ENCODE measurements at places on chromosomes 5 and 9.

DNA sequence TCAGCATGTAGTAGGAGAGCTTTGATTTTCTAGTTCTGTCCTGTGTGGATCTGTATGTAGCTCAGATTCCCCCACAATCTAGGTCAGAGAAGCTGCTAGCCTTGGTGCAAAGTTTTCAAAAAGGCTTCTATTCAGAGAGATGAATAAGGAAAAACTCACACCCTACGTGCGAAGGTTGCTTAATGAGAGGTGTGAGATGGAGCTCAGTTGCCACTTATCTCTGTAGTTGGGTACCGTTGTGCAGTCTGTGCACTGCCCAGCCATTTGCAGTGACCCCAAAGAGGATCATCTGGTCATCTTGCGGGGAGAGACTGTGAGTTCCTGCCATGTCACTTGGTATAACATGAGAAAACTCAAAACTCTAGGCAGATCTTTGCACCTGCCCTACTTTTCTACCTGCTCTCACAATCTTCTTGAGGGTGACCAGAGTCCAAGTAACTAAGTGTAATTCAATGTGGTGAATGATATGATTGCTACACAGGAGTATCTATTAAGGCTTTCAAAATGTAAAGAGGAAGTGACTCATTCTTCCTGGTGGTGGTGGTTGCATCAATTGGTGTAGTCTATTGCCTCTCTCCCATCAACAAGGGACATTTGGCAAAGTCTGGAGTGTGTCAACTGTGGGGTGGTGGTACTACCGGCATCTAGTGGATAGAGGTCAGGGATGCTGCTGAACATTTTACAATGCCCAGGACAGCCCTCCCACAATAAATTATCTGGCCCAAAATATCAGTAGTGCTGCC is 65.2 kb downstream of the TMC1 start:
- peak; percentile 25 for DNase-seq

- no peak for DNase-seq
Measured at GRCh38 chr5:102773133-102773532, 18.0 kb downstream of the PAM start.

- no peak for DNase-seq
Measured at GRCh38 chr5:4837489-4838058, 302.6 kb upstream of the ADAMTS16 start.

GRCh38 chr9:113578279-113578865 is 114.8 kb downstream of the RGS3 start:
- DNase-seq: no peak

DNA sequence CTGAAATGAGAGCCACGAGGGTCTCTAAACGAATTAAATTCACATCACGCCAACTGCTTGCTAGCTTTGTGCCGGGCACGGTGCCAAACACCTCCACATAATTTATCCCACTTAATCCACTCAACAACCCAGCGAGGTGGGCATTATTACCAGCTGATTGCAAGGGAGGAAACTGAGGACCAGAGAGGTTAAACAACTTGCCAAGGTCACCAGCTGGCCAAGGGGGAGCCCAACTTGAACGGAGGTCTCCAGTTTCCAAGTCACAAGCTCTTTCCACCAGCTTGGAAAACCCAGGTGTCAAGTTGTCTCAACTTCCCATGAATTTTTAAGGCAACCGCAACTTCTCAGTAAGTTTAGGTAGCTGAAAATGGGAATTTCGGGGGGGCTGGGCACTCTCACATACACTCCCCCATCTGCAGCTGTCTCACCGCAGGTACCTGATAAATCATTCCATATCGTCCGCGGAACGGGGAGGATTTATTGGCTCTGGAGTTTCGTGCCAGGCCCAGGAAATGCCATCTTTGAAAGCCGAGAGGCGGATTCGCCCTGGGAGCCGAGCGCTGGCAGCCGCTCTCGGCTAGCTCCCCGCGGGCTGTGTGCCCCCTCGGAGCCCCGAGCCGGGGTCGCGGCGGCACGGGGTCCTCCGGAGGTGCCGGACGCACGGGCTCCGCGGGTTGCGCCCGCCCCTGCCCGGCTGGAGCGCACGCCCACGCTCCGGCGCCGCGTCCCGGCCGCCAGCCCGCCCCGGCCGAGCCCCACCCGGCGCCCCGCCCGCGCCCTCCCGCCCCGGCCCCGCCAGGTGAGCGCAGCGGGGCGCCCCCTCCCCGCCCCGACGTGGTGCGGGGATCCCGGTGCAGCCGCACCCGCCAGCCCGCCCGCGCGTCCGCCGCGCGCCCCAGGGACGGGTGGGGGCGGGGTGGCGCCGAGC is 617 bp downstream of the PTPN3 start:
- no peak for DNase-seq

GRCh38 chr5:17379100-17379951 is 118.7 kb upstream of the TAF11L2 start:
- no peak for DNase-seq

DNA sequence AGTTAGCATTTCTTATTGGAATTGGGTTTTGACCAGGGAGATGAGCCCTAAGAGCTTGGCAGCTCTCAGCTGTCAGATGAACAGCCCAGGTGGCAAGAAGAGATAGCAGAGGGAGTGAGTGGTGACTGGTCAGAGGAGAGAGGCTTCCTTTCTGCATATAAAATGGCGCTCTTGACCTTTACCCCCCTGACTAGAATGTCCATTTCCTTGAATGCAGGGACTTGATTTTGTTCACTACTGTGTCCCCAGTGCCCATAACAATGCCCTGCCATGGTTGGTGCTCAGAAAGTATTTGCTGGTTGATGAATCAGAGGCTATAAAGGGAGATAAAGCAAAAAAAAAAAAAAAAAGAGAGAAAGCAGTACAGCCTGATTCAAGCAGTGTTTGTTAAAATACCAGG is 7.2 kb downstream of the CHMP5 start:
- no peak for DNase-seq

DNA sequence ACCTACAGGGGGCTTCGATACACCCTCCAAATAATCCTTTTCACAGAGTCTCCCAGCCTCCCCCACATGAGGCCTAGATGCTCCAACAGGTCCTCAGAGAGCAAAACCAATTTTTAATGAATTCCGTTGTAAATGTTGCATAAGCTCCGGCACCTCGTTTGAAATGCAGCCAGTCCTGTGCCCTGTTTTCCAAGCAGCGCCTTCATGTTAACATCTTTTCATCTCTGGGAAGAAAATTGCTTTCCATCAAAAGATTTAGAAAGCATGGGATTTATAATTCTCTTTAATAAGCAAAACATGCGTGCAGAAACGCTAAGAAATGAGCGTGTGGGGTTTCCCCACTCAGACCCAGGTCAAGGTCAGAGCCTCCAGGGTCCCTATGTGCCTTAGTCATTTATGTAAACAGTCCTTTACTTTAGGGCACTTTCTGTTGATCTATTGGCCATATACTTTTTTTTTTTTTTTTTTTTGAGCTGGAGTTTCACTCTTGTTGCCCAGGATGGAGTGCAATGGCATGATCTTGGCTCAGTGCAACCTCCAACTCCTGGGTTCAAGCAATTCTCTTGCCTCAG is 177.5 kb upstream of the S1PR3 start:
- no peak for DNase-seq

GRCh38 chr5:135312255-135312935 is 86.6 kb downstream of the MACROH2A1 start:
- DNase-seq: no peak

DNA sequence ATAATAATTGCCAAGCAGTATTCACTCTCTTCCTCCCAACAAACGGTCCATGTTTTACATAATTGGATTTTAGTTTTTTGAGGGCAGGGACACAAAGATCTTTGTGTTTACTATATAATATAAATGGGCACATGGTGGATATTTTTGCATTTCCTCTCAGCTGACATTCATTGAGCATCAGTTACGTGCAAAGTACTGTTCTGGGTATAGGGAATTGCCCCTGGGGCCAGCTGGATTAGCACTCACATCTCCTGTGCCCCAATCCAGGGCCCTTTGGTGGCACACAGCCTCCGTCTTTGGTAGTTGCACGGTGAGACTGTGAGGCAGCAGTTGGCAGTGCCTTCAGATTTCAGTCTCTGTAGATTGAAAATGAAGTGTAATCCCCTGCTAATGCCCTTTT is 1.6 kb downstream of the TDRD7 start:
- DNase-seq: no peak

GRCh38 chr9:136606687-136607333 is 55.9 kb upstream of the EGFL7 start:
- no peak for DNase-seq

DNA sequence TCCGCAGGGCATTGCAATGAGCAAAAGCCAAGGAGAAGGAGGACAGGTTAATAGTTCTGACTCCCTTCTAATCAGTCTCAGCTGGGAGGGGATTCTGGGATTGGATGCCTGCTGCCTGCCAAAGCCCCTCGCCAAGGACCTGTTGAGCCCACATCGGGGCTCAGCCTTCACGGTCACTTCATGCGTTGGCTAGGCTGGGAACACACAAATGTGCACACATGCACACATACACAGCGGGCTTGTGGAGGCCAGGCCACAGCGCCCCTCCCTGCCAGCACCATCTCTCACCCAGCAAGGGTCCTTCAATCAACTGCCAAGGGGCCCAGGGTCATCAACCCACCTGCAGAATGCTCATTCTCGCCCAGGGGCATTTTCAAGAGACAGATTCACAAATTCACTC is 113.9 kb downstream of the C5orf15 start:
- no peak for DNase-seq

GRCh38 chr5:161115941-161116340 is 263.9 kb upstream of the ATP10B start:
- DNase-seq: no peak

- DNase-seq: no peak
Measured at GRCh38 chr9:124723352-124723751, 47.8 kb downstream of the NR6A1 start.

DNA sequence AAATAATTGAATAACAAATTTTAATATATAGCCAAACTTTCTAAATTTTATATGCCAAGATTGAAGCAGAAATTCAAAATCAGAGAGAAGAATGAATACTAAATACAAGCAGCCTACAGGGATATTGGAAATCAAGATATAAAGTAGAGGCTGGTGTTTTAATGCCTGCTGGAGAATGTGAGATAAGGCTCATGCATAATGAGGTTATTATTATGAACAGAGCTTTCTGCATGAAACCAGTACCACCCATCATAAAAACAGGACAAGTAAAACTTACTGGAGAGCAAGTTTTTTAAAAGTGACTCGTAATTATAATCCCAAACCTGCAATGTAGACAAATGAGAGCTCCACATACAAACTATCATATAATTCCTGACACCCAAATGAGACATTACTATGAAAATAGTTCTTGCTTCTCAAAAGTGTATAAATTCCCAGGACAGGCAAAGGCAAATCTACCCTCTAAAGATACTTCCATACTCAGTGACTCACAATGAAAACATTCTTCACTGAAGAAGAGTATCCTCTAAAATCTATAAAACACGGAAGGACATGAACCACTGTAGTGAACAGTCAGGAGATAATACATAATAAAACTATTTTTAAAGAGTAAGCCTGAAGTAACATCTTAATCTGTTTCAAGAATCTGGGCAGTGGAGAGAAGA is 532.0 kb upstream of the GRAMD2B start:
- no peak for DNase-seq

DNA sequence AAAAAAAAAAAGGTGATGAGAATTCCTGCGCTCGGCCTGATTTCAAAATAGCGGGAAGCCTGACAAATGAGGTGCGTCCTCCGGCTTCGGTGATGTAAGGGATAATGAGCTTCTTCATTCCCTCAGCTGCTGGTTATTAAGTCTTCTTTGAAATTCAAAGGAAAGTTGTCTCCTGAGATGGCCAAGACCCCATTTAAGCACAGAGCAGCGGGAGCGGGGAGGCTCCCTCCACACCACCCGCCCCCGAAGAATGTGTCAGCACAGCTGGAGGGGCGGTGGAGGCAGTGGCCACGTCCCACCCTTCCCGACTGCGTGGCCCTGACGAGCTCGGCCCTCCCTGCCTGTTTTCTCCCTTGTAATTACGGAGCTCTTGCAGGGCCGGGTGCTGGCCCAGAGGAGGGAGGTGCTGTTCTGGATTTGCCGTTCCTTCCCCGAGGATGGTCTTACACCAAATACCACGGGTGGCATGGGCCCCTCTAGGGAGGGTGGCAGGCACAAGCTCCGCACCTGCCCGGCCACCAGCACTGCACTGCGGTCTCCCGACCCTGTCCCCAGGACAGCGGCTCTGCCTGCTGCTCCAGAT is 31.0 kb downstream of the SLC9A3 start:
- no peak for DNase-seq

DNA sequence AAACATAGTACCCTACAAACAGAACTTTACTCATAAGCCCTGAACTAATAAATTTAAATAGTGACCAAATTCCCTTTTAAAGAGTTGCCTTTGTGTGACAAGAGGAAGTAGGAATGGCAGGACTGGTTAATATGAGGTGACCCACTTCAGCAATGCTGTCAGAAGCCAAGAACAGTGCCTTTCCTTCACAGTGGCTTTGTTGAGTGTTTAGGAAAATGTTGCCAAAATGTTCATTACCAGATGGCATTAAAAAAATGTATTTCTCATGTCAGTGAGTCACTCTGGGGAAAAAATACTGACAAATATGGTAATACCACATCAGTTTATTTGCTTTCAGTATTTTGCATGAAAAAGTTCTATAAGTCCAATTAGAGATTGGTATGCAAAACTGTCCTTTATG is 103.3 kb downstream of the DIRAS2 start:
- DNase-seq: no peak

DNA sequence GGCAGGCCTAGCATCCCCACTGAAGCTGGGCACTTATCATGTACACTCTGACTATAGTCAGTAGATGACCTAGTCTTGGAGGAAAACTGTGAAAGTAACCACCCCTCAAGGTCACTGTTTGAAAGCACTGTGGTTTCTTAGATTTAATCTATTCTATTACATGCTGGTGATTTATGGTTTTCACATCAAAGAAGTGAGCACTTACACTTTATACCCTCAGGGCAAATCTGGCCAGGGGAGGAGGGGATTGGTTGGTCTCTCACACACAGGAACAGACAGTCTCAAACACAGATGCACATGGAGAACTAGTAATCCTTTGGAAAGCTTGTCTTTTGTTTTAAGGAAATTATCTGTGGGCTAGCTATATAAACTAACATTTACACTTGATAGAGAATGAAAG is 17.9 kb upstream of the SPIN1 start:
- no peak for DNase-seq

- DNase-seq: peak; percentile 85
Measured at GRCh38 chr5:141475625-141476131, at the start of gene PCDHGC3. Gene PCDHGC3 (plus strand): TSS chr5:141475966. CDS start chr5:141476117, 151 bp downstream.

GRCh38 chr5:177256296-177256695 is 47.2 kb downstream of the RAB24 start:
- DNase-seq: no peak

DNA sequence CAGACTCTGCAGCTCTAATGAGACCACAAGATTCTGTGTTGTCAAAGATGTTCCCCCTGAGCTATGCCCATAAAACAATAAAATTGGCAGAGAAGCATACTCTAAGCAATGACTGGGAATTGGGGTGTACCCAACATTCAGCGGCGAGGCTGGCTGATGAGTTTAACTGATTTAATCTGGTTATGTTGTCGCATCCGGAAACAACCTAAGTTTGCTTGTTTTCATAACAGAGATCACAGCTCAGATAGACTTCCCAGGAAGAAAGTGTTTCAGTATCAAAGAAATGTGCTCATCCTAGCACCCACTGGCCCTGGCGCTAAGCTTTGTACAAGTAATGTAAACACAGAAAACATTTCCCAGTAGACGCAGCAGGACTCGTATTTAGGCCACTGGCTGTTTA is 7.4 kb downstream of the SEMA5A start:
- no peak for DNase-seq

- DNase-seq: peak; percentile 56
Measured at GRCh38 chr9:134283111-134283515, 43.1 kb upstream of the RXRA start.

All from putamen (tissue), 1 donor.